ENCODE measurements at places on chromosomes 5 and 9.

DNA sequence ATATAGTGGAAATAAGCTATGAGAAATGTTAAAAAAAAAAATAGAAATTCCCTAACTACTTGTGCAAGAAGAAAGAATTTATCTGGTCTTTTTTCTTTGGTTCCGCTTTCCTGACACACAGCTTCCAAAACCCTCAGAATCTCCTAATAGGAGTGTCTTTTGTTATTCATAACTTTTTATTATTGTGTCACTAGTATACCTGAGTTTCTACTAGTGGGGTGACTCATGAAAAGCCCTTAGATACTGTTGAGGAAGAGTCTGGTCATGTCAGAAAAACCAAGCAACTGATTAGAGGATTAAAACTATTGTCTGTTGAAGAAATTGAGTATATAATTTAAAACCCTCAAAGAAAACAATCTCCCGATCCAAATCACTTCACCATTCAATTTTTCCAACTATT is 152.8 kb upstream of the IFNE start:
- no peak for DNase-seq

DNA sequence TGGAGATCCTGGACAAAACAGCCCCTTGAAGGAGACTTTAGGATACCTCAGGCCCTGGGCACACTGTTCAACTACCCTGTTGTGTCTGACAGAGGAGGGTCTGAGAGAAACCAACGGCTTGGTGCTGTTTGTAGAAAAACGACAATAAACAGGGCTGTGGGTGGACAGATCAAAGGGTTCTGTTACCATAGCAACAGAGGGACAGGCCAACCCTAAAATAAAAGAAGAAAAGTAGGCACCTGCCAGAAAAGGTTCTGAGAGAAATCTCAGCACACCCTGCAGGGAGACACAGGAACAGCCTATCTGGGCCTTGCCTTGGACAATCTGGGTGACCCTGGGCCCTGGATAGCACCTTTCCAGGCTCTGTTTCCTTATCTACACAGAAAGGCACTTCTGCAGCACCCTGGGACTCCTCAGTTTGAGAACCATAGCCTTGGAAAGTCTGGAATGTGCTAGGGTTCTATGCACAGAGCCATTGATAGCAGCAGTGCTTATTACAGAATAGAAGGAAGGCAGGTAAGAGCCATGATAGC is 104.8 kb upstream of the TBC1D2 start:
- DNase-seq = no peak

GRCh38 chr5:149370878-149371277 is 8.2 kb downstream of the IL17B start:
- no peak for DNase-seq

DNA sequence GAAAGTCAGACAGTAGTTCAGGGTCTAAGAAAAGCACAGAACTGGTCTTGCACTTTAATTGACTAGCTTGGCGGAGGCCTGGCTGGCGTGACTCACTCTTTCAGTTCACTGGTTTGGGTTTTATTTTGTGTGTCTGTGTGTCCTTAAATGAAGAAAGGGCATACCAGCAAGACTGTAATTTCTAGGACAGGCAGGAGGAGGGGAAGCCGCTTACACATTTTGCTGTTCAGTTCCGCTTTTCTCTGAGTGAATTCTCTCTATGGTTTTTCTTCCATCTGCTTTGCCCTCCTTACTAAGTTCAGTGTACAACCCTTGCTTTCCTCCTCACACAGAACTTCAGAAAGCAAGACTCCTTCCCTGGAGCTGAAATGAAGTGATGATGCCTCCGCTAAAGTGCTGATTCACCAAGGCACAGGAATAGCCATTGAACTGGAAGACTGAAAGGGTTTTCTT is 150.8 kb downstream of the MEF2C start:
- DNase-seq = no peak

GRCh38 chr9:942805-943580 is 33.5 kb upstream of the DMRT3 start:
- DNase-seq = no peak

DNA sequence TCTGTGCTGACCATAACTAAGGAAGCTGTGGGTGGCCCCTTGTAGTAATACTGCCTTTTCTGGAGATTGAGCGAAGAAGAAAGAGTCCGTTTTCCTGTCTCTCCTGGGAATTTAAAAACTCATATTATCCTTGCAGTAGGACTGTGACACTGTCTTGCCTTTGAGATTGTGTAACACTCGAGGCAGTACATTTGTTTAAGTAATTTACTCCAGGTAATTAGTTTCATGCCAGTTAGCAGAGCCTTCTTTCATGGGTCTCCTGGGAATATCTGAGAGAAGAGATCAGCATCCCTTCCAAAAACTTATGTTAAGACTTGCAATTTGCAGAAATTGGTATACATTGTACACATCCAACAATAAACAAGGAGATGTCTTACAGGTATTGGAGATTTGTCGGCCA is 405.6 kb downstream of the DMRT2 start:
- DNase-seq = no peak

GRCh38 chr9:109766351-109766750 is 13.6 kb upstream of the PALM2AKAP2 start:
- DNase-seq = no peak
